ENCODE measurements at places on chromosomes 3 and 15.

DNA sequence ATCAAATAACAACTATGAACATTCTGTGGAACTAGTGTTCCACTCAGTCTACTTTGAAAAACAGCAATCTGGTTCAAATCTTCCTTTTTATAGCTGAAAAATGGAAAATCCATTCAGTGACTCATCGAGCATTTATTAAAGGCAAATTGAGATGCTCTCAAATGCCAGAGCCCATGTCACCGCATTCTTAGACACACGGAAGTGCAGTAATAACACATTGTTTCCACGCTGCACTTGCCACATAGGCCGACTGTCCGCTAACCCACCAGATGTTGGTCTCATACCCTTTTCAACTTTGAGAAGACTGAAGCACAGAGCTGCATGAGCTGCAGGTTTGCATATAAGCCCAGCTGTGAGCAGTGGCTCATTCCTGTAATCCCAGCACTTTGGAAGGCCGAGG is 95.9 kb downstream of the TMEM266 start:
- DNase-seq, result no peak

DNA sequence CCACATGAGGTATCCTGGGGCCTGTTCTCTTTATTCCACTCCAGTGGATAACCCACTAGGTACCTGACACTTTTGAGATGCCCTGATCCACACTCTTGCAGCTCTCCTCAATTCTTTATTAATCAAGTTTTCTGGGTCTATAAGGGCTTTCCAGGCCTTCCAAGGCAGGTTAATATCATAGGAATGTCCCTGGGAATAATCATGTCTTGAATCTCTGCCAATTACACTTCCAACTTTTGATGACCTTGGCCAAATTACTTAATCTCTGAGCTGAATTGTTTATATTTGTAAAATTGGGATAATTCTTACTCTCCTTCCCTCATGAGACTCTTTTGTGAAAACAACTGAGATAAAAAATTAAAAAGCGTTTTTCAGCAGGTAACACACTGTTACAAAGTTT is 881.7 kb downstream of the MCTP2 start:
- no peak for DNase-seq

DNA sequence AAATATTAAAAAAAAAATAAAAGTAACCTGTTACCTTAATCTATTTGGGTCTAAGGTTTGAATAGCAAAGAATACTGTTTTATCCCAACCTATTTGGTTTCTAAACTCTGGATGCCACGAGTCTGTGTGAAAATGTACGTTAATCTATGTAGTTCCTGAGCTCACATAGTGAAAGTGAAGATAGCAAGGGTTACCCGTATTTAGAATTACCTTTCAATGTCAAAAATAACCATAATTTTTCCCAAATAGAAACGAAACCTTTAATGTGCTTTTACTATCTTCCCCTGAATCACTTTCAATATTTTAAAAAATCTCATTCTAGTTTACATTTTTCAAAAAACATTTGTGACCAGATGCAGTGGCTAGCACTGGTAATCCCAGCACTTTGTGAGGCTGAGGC is 5.8 kb upstream of the USP50 start:
- no peak for DNase-seq

DNA sequence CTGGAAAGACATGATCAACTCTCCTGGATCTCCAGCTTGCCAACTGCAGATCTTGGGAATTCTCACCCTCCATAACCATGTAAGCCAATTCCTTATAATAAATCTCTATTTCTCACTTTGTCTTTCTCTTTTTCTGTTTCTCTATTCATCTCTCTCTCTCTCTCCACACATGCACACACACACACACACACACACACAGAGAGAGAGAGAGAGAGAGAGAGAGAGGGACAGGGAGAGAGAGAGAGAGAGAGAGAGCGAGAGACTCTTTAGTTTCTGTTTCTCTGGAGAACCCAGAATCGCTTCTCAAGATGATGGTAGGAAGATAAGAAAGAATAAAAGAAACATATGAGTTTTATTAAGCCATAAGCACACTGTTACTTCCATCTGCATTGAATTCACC is 111.9 kb downstream of the BCHE start:
- no peak for DNase-seq

DNA sequence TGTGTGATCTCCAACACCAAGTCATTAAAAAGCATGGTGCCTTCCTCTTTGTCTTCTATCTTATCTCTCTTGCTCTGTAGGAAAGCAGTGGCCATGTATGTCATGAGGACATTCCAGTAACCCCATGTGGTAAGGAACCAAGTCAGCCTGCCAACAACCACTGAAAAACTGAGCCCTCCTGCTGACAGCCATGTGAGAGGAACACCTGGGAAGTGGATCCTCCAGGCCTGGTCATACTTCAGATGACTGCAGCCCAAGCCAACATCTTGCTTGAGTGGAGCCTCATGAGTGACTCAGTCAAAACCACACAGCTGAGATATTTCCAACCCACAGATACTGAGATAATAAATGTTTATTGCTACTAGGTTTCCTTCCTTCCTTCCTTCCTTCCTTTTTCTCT is 597.3 kb downstream of the ZIC1 start:
- DNase-seq, result no peak

DNA sequence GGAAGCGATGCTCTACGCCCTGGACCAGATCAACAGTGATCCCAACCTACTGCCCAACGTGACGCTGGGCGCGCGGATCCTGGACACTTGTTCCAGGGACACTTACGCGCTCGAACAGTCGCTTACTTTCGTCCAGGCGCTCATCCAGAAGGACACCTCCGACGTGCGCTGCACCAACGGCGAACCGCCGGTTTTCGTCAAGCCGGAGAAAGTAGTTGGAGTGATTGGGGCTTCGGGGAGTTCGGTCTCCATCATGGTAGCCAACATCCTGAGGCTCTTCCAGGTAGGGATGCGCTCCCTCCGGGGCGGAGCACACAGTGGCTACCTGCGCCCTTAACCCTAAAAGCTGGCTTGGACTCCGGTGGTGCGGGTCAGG is 698 bp downstream of the GRM7 start:
- no peak for DNase-seq

- DNase-seq, result no peak
These were observed 11.2 kb downstream of the SEC13 start for GRCh38 chr3:10309736-10310135.

DNA sequence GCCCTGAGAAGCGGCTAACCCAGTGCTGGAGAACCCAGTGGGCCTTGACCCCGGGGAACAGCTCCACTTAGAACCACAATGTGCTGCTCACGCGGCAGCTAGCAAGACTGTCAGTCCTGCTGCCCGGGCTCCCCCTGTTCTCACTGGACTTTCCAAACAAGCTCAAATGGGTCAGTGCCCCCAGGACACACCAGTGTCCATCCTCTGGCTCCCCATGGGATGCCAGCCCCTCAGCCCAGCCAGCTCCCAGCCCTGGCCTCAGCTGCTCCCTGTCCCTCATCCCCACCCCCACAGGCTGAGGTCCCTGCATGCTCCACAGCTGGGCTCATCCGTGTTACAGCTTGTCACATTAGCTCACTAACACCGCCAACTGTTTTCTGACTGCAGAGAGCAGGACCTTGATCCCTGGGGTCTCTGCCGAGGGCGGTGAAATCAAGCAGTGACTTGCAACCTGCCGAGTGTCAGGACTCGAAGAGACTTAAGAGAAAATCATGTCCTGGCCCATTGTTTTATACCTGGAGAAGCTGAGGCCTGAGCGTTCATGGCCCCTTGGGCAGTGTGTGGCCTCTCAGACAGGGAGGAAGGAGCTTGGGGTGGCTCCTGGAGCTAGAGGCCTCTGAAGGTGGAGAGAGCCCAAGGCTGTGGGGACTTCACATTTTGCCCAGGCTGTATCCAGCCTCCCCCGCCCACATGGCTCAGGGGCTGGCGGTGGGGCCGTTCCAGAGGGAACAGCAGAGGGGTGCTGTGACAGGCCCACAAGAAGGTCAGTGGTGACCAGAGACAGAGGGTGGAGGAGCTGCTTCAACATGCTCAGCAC is 157.5 kb downstream of the MEGF11 start:
- no peak for DNase-seq

DNA sequence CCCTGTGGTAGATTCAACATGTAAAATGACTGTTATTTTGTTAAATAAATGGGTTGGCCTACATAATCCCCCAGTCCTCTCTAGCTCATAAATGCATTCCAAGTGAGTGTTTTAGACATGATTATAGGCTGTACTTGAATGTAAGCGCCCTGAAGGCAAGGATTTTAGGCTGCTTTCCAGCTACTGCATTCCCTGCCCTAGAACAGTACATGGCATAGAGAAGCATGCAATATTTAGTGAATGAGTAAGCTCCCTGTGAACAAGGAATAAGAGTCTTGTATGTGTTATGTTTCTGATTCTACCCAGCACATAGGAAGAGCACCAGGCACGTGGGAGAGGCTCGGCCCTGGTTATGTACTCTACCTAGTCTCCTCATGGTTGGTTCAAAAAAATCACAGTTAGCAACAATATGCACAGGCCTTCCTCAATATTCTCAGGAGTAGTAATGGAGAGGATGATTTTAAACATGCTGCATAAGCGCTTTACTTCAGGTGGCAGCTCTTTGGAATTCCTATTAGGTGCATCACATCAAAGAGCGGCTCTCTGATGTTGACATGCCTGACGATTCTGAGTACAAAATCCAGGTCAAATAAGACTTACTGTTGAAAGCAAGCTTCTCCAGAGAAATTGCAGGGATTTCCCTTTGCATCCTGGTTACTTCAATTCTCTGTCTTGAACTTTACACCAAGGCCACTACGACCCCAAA is 456.6 kb downstream of the MAGI1 start:
- peak; percentile 18 for DNase-seq

DNA sequence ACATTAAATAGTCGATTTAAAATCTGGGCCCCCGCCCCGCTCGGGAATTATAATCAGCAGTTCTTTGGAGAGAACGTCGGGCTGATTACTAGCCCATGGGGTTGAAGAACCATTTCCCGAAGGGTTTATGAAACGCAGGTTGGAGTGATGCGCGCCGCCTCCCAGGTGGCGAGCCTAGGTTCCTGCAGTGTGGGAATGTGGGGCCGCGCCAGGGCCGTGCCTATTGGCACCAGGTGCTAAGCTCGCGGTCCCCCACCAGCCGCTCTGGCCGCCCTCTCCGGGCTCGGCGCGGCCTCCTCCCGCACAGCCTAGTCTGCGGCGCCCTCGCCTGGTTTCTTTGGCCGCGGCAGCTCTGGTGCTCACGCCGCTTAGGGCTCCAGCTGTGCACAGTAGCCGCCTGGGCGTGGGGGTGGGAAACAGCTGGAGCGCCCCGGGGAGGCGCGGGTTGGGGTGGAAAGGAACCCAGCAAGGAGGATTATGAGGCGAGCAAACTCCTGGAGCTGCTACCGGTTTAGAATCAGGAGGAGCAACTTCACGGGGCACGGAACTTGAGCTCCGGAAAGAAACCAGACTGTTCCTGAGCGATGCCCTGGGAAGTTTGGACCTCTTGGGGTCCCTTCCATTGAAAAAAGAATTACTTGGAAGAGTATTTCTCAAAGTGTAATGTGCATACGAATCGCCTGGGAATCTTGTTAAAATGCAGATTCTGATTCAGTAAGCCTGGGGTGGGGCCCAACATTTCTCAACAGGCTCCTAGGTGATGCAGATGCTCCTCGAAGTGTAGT is 5.6 kb upstream of the MECOM start:
- peak; percentile 83 for DNase-seq
